ENCODE measurements at places on chromosomes 2 and 18.

DNA sequence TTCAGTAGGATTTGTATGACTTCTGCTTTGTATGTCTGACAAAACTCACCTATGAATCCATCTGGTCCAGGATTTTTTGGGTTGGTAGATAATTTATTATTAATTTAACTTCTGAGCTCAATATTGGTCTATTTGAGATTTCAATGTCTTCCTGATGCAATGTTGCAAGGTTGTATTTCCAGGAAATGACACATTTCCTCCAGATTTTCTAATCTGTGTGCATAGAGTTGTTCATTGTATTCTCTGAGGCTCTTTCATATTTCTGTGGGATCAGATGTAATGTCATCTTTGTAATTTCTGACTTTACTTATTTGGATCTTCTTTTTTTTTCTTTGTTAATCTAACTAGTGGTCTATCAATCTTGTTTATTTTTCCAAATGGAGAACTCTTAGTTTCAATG, 584.7 kb upstream of the SETBP1 start:
- no peak for DNase-seq

GRCh38 chr2:41326851-41327250, 721.0 kb upstream of the PKDCC start:
- DNase-seq, result no peak

DNA sequence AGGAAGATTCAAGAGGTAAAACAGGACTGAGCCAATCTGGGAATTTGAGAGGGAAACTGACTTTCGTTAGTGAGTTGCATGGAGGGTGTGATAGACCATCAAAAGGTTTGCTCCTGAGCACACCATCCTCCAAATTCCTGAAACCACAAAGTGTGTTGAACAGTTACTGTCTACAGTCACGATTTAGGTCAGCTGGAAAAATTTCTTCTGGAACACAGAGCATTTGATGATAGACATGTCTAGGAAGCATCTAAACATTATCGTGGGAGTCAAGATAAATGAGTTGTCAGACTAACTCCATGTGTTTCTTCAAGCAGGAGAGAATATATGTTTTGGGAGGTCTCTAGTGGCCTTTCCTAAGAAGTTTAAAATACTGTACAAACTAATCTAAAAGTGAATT, 449.4 kb upstream of the SLC14A2 start:
- DNase-seq, result no peak

GRCh38 chr2:224947566-224947965, 94.7 kb downstream of the DOCK10 start:
- DNase-seq, result no peak

DNA sequence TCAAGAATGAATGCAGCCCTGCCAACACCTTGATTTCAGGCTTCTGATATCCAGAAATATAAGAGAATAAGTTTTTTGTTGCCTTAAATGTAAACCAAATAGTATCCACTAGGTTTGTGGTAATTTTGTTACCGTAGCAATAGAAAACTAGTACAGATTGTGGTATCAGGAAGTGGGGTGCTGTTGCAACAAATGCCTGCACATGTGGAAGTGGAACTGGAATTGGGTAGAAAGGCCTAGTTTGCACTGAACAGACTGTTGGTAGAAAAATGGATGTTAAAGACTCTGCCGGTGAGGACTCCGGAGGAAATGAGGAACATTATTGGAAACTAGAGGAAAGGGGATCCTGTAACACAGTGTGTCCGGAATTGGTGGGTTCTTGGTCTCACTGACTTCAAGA, 145.8 kb upstream of the MGAT5 start:
- no peak for DNase-seq

- peak; percentile 63 for DNase-seq
Measured at GRCh38 chr2:70767079-70767698, 811 bp downstream of the ADD2 start.

DNA sequence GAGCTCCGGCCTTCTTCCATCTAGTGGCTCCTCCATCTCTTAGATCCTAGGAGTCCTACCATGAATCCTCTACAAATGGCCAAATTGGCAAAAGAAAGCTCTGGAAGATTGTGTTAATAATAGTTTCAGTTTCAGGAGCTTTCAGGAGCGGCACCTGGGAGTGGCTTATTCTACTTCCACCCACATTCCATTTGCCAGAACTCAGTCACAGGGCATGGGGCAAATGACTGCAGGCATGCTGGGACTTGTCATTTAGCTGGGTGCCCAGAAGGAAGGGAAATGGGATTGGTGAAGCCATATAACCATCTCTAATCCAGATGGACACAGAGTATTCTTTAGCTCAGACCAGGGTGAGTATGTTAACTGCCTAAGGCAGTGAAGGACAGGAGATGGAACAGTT, 3.6 kb upstream of the LRATD1 start:
- DNase-seq, result no peak

DNA sequence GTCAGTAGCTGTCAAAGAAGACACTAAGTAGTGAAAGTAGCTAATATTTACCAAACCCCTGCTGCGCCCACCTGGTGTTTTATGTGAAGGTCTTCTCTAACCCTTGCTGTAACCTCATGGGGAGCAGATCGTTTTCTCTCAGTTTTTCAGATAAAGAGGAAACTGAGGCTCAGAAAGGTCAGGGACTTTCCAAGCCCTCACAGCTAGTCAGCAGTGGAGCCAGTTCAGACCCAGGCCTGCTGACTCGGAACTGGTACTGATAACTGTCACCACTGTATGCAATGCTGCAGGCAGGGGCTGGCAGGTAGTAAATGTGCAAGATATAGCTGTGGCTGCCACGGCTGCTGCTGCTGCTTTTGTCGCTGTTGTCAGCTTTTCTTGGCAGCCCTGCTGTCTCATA, 69.1 kb downstream of the LRRFIP1 start:
- no peak for DNase-seq

DNA sequence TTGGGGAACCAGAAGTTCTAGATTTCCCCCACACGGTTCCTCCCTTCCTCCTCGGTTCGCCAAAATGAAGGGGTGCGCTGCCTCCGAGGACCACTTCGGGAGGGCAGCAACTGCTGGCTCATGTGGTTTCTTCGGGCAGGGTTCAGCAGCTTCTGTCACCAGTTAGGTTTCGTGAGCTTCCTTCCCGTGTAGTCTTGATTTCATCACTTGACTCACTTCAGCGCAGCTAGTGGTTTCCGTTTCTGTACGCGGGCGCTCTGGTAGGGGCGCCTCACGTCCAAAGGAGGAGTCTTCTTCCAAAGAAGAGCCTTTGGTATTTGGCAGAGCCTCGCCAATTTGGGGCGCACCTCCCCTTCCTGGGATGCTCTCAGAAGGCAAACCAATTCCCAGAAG, 485 bp upstream of the GALNT3 start:
- DNase-seq, result no peak

- DNase-seq, result no peak
Measured at GRCh38 chr2:99032786-99033185, 96.8 kb upstream of the CRACDL start.

GRCh38 chr18:79568543-79569205, 110.9 kb upstream of the CTDP1 start:
- no peak for DNase-seq

- DNase-seq, result no peak
Measured at GRCh38 chr2:25831746-25832449, 46.4 kb downstream of the ASXL2 start.

GRCh38 chr2:71937396-71937795, 210.3 kb downstream of the CYP26B1 start:
- DNase-seq, result no peak

DNA sequence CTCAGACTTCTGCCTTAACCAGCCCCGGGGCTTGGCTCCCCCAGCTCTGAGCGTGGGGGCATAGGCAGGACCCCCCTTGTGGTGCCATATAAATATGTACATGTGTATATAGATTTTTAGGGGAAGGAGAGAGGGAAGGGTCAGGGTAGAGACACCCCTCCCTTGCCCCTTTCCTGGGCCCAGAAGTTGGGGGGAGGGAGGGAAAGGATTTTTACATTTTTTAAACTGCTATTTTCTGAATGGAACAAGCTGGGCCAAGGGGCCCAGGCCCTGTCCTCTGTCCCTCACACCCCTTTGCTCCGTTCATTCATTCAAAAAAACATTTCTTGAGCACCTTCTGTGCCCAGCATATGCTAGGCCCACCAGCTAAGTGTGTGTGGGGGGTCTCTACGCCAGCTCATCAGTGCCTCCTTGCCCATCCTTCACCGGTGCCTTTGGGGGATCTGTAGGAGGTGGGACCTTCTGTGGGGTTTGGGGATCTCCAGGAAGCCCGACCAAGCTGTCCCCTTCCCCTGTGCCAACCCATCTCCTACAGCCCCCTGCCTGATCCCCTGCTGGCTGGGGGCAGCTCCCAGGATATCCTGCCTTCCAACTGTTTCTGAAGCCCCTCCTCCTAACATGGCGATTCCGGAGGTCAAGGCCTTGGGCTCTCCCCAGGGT, 5.5 kb downstream of the CTDSP1 start:
- no peak for DNase-seq

- DNase-seq, result no peak
Measured at GRCh38 chr18:848062-848861, 36.2 kb upstream of the YES1 start.

GRCh38 chr18:37575646-37576045, 10.0 kb upstream of the CELF4 start:
- no peak for DNase-seq

DNA sequence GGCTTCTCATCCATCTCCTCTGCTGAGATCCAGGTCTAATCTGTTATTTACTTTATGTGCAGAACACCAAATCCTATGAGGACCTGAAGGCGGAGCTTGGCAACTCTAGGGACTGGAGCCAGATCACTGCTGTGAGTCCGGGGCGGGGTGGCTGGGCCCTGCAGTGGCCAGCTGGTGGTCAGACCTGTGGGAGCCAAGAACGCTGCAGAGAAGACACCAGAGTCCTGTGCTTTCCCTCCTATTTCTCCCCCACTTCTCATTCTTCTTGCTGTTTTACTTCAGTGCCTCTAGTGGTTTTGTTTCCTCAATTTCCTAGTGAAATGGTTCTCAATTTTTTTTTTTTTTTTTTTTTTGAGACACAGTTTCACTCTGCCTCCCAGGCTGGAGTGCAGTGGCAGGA, 19.7 kb downstream of the VIL1 start:
- DNase-seq, result no peak

DNA sequence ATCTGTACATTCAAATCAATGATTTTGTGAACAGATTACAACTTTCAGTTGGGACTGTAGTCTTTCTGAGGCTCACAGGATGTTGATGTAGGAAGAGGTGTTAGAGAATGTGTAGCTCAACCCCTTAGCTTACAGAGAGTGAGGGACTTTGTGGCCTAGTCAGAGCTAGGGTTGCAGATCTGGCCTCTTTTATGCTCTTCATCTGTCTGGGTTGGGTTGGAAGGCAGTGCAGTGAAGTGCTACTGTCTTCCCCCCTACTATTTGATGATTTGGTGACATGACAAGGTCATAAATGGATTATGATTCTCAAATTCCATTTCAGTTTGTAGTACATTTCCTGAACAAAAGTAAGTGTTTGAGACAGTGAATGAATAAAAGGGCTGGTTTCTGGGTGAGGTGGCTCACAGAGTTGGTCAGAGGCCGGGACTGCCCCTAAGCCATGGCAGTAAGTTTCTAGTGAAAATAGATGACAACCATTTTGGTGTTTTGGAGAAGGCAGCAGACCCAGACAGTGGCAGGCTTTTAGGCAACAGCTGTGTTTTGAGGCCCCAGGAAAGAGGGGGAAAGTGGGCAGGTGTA, 21.6 kb downstream of the MAP4K4 start:
- no peak for DNase-seq

GRCh38 chr18:49845629-49846360, 32.5 kb upstream of the ACAA2 start:
- DNase-seq, result no peak

DNA sequence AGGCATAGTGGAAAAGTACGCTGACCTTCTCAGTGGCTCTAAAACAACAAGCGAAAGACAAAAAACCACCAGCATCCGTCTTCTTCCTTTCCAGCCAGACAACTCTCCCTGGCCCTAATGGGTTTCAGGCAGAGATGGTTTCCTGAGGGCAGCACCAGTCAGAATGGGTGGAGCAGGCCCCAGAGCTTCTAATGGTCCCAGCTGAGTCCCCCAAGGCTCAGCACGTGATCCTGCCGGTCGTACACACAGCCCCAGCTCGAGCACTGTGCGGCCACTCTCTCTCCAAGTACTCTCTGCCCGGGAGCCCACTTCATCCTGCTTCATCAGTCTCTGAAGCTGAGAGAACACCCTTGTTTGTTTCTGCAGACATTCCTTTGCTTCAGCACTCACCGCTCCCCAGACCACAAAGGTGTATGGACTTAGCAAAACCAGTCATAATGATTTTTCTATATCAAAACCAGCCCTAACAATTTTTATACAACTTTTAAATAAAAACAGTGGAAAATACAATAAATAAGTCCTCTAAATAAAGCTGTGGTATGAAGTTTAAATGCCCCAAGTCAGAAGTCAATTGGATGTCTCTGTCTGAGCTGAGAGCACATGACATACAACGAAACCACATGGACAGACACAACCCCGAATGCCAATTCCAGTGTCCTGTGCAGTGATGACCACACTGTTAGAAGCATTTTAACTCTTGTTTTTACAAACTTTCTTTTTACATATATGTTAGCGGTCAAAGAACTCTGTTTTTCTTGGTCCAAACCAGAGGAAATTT, 63.9 kb downstream of the PARD6G start:
- DNase-seq, result no peak

- DNase-seq, result no peak
Measured at GRCh38 chr2:181660181-181660580, 3.3 kb upstream of the CERKL start.

GRCh38 chr2:21774691-21775368, 651.1 kb downstream of the TDRD15 start:
- DNase-seq, result no peak

DNA sequence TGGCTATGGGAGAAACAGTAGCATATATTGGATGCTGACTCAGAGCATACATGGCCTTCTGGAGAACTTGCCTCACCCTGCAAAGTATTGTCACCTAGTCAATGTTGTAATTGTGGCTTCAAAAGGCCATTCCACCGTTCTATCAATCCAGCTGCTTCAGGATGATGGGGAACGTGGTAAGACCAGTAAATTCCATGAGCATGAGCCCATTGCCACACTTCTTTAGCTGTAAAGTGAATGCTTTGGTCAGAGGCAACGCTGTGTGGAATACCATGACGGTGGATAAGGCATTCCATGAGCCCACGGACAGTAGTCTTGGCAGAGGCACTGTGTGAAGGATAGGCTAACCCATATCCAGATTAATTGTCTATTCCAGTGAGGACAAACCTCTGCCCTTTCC, 1300.1 kb upstream of the ACVR2A start:
- DNase-seq, result no peak

GRCh38 chr2:100935372-100935752, 66.7 kb upstream of the RPL31 start:
- no peak for DNase-seq

GRCh38 chr18:10713409-10713808, 187.6 kb downstream of the NAPG start:
- DNase-seq, result peak; percentile 5

- DNase-seq, result peak; percentile 22
Measured at GRCh38 chr2:24490181-24490689, 819 bp upstream of the NCOA1 start.
